Central memory CD4-positive, alpha-beta T cell (primary cell): ENCODE measurements at places on chromosomes 5 and 9.

DNA sequence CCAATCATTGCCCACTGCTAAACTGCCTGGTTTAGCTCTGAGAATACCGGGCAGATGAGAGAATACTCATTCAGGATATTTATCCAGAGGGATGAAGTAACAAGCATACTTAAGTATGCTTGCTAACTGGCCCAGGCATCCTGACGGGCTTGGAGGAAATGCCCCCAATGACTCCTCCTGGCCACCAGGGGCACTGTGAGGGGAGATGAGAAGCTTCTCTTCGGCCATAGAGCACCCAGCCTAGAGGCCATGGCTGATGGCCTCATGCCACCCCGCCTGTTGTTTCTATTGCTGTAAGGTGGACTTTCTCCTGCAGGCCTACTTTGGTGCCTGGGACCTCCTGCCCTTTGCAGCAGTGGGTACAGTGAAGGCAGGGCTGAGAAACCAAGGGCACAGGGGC, 134.5 kb upstream of the FSTL4 start:
- DNase-seq, result no peak

DNA sequence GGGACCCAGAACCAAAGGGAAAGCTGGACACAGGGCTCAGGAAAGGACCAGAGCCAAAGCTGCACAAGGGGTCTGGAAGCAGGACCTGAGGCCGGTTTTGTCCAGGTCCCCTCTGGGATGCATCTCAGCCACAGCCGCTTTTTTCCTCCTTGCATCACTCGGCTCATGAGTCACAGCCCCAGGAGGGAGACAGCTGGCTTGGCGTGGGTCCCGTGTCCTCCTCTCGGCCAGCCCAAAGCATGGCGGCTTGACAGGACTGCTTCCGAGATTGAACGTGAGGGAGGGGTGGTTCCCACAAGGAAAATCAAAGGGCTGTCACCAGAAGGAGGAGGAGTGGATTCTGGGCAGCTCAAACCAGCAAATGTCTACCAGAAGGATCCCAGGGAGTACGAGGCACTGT, 56.7 kb upstream of the CPLX2 start:
- DNase-seq, result no peak

DNA sequence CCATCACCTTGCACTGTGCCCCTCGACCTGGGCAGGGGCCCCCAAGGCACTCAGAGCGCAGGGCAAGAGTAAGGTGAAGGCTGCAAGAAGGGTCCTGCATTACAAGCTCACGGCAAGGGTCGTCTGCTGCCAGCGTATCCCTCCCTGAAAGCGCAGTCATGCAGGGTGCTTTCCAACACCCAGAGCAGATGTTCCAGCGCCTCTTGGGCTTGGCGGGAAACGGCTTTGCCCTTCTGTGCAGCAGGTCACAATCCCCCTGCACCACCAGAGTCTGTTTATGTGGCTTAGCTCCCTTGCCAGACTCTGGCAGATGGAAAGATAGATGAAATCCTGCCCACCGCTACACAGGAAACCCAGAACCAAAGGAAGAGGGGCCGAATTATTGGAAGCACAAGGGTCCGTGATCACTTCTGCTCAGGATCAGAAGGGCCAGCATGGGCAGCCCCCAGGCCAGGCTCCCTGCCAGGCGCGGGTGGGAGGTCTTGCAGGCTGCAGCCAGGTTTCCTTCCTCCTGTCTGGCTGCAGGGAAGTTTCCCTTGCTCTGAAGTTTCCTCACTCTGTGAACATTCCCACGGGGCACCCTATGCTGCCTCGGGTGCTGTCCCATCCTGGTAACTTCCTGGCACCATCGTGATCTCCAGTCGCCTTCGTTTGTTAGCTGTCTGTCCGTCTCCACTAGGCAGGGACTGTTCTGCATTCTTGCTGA, 132.2 kb downstream of the ZNF354C start:
- DNase-seq, result no peak

- no peak for DNase-seq
Measured at GRCh38 chr9:135303865-135304499, 175.6 kb upstream of the PPP1R26 start.

- DNase-seq, result no peak
Measured at GRCh38 chr5:159051421-159052282, 48.1 kb downstream of the EBF1 start.

- DNase-seq, result no peak
Measured at GRCh38 chr5:65382582-65382981, 99.1 kb downstream of the ADAMTS6 start.

- DNase-seq, result no peak
Measured at GRCh38 chr5:53877243-53877642, 316.8 kb downstream of the NDUFS4 start.

DNA sequence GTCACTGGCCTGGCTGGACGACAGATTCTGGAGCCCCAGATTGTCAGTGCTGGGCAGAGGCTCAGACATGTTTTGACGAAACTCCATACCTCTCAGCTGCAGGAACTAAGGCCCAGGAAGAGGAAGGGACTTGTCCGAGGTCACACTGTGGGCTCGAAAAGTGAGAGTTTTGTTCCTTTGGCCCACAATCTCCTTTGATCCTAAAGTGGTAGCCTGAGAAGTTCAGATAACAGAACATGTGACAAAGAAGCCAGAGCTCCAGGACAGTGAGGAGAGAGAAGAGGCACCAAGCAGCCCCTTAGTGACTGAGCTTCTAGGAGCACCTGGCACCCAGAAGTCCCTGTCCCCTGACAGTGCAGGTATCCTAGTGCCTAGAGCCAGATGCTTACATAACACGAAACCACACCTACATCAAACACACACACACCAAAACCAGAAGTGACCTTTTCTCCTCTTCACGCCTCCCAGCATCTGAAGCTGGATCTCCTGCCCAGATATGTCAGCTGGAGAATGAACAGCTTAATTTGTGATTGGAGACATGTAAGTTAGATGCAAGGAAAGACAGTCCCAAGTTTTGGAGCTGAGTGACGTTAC, 88.9 kb downstream of the ADRB2 start:
- DNase-seq, result no peak

GRCh38 chr5:91166059-91166807, 216.9 kb downstream of the ARRDC3 start:
- DNase-seq, result no peak

- no peak for DNase-seq
Measured at GRCh38 chr5:82540301-82540700, 262.1 kb upstream of the RPS23 start.

DNA sequence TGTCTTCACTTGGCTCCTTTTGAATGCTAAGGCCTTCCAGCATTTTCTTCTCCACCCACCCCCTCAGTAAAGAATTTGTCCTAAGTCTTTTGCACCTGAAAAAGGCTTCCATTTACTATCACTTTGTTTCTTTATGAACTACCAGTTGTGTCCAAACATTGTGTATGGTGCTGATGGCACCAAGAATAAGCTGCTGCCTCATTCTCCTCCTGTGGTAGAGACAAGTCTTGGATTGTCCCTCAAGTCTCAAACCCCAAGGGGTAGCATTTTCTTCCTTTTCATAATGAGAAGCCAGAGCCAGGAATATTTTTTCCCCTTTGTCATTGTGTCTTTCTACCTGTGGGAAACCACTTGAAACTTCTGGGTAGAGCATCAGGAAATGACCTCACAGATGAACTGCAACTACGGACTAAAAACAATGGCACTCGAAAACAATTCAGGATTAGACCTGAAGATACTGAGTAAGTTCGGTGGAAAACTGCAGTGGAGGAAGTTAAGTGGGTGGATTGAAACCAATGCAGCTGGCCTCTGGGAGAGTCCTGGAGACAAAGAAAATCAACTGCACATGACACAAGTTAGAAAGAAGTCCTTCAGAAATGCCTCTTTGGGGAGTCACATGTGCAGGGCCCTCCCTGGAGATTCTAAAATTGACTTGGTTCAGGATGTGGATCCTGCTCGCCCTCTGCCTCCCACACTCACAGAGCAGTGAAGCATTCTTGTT, 80.5 kb downstream of the SH3RF2 start:
- no peak for DNase-seq
